Activated effector memory CD4-positive, alpha-beta T cell treated with Interleukin-2 at 50 U/mL for 16 hours (primary cell): ENCODE measurements at places on chromosomes 5 and 9.
A peak's percentile ranks its signal among the peaks of the same experiment; 100 is the strongest.

DNA sequence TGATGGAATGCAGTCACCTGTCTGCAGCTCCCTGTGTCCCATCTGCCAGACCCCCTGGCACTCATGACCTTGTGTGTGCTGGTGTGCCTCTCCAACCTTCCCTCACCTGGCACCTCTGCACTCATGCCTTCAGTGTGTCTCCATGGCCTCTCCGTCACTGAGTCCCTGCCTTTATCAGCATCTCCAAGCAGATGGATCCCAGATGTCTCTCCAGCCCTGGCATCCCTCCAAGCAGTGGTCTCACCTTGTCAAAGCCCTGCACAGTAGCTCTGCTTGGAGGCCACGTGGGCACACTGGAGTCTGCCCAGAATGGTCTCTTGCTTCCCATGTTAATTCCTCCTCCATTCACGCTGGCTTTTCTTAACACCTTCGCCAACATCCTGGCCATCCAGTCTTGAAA, 84.8 kb downstream of the DAP start:
- no peak for DNase-seq

GRCh38 chr9:95516734-95517558, at the start of gene PTCH1:
PTCH1 (minus strand) TSS chr9:95516971.
- peak; percentile 13 for DNase-seq

DNA sequence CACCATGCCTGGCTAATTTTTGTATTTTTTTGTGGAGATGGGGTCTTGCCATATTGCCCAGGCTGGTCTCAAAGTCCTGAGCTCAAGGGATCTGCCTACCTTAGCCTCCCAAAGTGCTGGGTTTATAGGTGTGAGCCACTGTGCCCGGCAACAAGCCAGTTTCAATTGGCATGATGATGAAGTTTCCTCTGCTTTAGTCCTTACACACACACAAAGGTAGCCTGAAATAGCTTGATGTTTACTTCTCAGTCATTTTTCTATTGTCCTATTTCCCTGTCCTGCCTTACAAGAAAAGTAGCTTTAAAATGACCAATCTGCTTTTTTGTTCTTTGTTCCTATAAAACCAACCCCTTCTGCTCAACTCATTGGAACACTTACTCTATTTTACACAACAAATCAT, 33.6 kb downstream of the PDE6A start:
- DNase-seq, result no peak

DNA sequence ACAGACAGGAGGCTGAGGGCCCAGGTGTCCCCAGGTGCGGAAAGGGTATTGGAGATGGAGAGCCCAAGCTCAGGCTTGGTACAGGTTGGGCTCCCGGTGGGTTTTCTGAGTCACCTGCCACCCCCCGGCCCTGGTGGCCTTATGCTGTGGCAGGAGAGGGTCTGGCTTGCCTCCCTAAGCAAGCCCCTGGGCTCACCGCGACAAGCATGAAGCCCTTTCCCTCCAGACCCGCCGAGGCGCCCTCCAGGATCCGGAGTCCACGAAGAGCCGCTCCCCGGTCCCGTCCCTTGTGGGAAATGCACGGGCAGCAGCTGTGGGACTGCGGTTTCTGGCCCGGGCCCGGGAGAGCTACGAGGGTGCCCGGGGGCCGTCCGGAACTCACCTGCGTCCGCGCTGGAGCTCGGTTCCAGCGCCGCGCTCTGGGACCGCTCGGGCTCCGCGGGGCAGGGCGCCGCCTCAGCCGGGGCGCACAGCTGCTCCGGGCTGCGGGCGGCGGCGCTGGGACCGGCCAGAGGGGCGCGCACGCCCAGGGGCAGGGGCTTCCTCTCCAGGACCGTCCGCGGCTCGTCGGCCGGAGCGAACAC, 757 bp downstream of the SAPCD2 start:
- no peak for DNase-seq

- DNase-seq, result no peak
Observed at GRCh38 chr5:12659686-12660085, 755.4 kb upstream of the CTNND2 start.

DNA sequence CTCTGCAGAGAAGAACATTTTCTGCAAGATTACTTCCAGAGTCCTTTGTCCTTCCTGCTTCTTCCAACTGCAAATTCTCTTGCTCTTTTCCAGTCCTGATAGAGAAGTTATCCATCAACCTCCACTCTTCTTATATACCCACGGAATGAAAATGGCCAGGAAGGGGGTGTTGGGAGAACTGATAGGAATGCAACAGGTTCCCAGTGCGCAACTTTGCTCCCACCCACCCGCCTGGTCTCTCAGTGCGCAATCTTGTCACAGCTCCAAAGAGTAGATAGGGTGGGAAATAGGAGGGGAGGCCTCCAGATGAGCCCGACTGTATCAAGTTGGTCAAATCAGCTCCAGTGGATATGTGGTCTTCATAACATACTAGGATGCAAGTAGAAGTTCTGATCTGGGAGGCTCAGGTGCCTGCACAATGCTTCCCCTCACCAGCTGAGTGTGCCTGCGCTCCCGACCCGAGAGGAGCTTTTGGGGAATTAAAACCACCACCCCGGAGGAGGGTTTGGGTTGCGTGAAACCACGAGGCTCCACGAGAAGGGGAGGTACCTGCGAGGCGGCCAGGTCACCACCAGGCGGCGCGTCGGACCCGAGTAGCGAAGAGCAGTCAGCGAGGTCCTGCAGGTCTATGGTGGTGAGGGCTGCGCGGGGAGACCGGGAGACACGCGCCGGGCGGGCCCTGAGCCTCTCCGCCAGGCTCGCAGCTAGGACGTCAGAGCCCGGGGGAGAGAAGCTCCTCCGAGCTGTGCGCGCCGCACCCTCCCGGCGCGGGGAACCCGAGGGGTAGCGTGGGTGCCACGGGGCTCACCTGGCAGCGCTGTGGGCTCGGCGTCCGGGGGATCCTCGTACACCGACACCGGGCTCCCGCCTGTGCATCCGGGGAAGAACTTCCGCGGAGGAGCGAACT, 835 bp downstream of the MCIDAS start:
- no peak for DNase-seq

- DNase-seq, result no peak
Observed at GRCh38 chr5:163938595-163938994, 433.2 kb downstream of the MAT2B start.

GRCh38 chr5:14143546-14143840, 351 bp downstream of the TRIO start:
- no peak for DNase-seq

- DNase-seq, result no peak
Observed at GRCh38 chr5:172008111-172008455, 1.6 kb upstream of the FBXW11 start.

- DNase-seq, result no peak
Observed at GRCh38 chr5:24439465-24439864, 205.3 kb downstream of the CDH10 start.

- no peak for DNase-seq
Observed at GRCh38 chr9:119795395-119795794, 426.2 kb upstream of the BRINP1 start.

GRCh38 chr9:124239249-124240073, 18.3 kb upstream of the NEK6 start:
- DNase-seq, result no peak

DNA sequence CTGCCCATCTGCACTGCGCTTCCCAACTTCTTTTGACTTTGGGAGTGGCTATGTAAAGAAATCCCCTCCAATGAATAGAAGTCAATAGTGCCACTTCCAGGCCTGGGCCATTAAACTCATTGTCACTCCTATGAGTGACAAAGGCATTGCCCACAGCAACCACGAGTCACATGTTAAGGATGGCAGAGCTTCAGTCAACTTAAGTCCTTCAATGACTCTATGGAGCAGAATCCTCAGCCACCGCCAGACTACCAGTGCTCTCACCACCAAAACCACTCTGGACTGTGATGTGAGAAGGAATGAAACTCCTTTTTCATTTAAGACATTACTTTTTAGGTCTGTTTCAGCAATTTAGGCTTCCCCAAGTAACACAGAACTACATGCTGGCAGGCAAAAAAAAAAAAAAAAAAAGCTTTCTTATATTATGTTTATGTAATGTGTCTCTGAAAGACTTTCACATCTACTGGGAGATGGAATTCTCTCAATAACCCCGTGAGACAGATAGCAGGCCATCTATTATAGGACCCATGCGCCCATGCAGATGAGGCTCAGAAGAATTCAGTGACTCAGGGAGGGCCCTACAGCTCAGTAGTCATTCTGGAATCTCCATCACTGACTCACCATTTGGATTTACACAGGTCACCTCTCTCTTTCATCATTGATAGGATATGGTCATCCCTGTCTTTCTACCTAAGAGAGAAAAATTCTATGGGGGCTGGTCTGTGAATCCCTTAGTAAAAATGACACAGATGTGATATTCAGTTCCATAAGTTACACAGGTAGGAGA, 180.5 kb downstream of the CEMIP2 start:
- no peak for DNase-seq

DNA sequence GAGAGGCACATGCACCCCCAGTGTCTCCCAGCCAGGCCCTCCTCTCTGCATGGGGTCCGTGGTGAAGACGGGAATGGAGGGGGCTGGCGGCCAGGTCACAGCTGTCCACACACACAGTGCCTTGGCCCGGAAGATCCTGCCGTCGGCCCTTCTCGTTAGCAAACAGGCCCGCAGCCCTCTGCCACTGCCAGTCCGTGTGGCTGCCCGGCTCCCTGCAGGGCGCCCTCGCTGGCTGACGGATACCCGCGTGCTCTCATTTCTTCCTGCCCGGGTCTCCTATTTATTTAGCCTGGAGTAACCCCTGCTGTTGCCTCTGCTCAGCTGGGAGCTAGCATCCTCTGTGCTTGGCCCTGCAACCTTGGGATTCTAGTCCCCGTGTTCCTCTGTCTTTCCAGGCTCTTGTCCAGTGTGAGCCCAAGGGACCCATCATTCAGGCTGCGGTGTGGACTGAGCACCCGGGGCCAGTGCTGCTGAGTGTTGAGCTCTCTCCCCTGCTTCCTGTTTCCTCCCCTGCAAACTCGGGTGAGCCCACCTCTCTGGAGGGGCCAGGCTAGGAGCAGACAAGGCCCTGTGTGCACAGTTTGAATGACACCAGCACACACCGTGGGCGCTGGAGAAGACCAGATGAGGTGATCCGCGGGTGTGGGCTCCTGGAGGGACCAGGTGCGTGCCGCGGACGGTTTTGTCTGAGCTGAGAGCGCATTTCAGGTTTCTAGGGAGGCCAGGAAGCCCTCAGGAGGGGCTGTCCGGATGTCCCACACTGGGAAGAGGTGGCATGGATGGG, 14.6 kb upstream of the RNU6ATAC start:
- no peak for DNase-seq

DNA sequence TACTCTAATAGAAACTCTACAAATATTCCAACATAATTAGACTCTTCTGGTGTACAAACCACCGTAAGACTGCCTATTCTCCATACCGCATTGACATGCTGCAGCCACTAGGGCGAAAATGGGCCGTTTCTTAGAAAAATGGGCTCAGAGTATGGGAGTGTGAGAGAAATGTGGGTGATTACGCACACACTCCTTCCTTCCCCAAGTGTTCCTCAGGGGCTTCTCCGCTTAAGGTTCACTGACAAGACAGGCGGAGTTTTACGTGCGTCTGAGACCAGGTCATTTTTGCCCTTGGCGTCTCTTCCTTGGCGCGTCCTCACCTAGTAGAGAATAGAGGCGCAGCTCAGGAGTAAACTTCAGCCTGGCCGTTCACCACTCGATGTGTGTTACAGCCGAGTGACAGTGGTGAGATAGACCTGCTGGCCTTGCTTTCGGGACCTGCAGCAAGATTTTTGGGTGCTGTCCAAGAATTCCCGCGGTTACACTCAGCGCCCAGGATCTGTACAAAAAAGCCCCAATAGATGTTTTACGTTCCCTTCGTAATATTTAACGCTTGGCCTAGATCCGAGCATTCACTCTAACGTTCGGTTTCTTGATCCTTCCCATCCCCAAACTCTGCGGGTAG, 1.8 kb upstream of the NTRK2 start:
- no peak for DNase-seq
